ENCODE measurements at places on chromosomes 11 and 22.

DNA sequence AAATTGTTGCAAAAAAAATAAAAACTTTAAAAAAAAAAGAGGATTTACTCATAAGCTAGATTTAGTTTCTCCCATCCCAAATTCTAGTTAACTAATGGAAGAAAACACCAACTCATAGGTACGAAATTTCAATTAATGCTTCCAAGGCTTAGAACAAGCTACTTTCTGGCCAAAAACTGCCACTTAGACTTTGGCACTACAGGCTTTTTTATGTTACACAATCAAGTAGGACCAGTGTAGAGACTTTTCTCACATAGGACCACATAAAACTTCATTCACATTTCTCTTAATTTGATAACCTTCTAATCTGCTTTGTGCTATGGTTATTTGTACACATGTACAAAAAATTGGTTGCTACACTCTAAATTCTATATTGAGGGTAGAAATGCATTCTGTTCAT, 3.1 kb downstream of the ST13 start:
- DNase-seq, result no peak

- DNase-seq, result peak; percentile 10
These were observed 115.6 kb downstream of the SLC1A2 start for GRCh38 chr11:35303596-35304385.

DNA sequence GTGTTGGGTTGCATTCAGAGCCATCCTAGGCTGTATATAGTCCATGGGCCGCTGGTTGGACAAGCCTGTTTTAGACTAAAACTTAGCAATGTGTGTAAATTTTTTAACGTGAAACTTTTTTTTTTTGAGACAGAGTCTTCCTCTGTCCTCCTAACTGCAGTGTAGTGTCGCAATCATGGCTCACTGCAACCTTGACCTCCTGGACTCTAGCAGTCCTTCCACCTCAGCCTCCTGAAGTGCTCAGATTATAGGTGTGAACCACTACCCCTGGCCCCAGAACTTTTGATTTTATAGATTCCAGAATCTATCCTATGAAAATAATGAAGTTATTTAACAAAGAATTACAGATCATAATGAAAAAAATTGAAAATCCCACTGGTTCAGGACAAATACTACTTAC, 29.9 kb upstream of the PANX2 start:
- peak; percentile 35 for DNase-seq

DNA sequence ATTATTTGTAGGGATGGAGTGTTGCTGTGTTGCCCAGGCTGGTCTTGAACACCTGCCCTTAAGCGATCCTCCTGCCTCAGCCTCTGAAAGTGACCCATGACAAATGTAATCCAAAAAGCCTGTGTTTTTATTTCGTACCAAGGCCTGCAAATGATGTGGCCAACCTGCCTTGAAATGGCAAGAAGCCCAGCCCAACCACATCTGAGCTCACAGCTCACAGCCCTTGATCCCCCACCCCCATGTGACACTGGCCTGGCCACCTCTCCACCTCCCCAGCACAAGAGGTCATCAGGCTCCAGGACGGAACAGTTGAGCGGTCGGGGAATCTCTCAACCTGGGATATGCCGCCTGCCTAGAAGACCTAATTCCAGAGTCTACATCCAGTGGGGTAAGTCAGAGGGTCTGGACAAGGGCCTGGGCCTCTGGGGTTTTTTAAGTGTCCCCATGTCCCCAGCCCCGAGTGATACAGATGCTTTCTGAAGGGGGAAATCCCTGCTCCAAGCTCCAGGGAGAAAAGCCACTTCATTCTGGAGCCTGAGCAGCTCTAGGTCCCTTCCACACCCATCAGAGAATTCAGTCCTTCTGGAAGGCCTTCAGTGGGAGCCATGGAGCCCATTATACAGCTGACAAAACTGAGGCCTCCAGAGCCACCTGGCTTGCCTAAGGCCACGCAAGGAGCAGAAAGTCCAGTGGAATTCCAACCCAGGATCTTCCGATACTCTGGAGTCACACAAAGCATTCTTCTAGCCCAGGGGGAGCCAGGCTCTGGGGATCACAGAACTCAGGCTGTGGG, 70.7 kb downstream of the MN1 start:
- no peak for DNase-seq

GRCh38 chr22:47210112-47210657, 447.7 kb downstream of the TBC1D22A start:
- DNase-seq, result no peak

DNA sequence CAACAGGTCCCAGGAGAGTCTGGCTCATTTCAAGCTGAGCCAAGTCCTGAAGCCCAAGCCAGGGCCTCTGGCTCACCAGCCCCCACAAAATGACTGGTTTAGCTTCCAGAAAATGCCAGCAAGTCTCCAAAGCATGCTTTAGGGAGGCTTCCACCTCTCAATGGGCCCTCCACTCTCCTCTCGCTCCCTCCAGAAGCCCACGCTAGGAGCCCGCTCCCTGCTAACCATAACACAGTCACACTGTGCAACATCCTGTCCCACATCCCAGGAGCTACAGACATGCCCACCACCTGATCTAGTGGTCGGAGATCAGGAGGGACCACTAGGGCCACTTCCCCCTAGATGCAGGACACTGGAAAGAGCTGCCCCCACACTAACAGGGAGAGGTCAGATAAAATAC, 6.9 kb downstream of the SULT4A1 start:
- no peak for DNase-seq

DNA sequence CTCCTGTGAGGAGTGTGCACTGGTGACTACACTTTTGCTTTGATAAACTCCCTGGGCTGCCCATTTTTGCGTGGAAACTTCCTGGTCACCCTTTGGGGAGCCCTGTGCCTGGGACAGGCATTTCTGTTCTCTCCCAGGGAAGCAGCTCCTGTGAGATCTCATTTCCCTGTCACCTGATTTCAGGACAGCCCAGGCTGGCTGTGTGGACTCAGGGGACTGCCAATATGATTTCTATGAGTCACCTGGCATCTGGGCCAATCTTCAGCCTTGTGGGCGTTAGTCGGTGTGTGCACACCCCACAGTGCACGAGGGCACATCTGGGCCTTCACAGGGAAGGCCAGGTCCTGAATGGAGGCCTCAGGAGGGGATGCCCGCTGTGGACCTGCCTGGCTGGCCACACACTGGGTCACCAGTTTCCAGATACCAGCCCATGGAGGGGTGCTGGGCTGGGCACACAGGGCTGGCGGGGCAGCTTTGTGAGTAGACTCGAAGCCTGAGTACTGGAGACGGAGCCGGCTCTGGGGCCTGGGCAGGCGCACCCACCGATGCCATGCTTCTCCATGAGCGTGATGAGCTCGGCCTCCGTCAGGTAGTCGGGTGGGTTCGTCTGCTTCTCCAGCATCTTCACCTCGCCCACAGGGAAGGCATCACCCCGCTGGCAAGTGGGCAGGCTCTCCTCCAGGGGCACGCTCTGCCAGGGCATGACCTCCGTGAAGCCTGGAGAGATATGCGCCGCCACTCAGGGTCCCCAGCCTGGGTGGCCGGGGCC, 9.4 kb upstream of the PPM1F start:
- no peak for DNase-seq

DNA sequence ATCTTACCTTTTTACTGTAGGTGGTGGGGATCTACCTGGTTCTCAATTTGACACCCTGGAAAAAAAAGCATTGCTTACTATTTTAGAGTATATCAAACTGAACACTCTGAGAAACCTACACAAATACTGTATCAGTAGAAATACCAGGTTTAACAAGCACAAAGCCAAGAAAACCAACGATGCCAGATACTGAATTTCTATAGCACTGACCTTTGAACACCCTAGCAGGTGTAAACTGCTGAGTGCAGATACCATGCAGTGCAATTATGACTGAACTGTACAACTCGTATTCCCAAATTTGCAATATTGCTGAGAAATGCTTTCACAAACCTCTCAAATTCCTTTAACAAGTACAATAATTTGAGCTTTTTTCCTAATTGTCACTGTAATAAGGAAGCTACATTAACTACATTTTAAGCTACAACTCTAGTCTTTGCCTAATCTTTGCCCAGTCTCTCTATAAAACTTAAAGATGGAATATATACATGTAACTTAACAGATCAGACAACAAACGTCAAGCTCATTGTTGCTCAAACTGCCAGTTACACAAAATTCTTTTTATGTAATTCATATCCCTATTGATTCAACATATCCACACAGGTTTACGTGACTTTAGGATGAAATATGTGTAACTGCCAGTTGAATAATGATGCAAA, 8.9 kb downstream of the TAF1D start:
- DNase-seq, result no peak

GRCh38 chr11:59185386-59185945, 13.5 kb downstream of the DTX4 start:
- DNase-seq, result no peak

- no peak for DNase-seq
These were observed 16.7 kb downstream of the FLRT1 start for GRCh38 chr11:64052436-64052835.

DNA sequence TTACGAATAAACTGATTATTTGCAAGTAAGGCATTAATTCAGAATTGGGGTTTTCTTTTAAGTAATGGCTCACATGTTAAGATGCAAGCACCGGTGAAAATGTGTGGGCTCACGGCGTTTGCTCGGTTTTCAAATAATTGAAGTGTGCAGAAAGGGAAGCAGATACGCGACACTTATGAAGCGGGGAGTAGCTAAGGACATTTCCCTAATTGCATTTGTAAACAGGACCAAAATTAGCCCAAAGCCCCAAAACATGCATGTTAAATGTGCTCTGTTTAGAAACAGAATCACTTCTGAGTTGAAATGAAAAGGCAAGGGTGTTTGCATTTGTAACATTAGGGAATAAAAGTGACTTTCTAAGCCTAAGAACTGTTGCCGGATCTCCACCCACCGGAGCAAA, 61.3 kb downstream of the ELFN2 start:
- DNase-seq, result no peak

GRCh38 chr11:131999084-131999483, 628.7 kb downstream of the NTM start:
- DNase-seq, result no peak

GRCh38 chr11:122317305-122317704, 201.3 kb upstream of the BLID start:
- no peak for DNase-seq

DNA sequence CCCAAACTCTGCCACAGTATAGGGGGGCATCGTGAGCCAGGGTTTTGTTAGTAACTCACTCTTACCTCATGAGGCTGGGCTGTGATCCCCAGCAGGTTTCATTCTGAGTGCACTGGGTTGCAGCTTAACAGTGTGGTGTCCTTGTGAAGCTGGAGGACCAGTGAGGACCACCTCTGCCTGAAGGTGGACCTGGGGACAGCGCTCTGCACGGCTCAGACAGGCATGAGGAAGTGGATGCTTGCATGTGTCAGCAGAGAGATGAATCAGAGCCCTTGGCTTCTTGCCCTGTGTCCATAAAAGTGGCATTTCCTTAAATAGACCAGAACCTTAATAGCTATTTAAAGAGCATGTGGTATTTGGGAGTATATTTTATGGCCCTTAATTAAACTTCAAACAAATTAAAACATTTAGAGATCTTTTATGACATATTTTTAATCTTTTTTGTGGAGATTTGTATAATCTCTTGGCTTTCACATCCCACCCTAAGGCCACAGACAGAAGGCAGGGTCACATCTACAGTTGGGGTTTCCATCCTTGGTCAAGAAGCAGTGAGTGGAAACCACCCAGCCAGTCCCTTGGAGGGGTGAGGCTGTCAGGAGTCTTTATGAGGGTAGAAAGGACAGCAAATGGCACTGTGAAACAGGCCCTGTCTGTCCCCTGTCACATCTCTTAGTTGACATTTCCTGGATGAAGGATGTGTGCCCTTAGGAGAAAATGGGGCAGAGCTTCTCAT, 24.8 kb upstream of the ADORA2A start:
- DNase-seq, result peak; percentile 65

DNA sequence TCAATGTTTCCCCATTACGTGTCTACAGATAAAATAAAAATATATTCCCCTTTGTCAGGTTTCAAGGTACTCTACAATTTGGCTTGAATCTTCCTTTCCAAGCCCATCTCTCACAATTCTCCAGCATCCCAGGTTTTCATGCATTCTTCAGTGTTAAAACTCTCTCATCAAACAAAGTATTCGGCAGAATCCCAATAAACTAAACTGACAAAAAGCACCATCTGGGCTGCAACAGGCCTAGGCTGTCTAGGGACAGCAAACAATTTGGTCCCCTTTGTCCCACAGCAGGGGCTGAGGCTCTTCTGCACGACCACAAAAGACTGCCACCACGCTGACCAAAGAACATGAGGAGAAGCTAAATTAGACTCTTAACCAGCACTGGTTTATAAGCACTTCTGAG, 159.4 kb downstream of the CADM1 start:
- no peak for DNase-seq

- no peak for DNase-seq
These were observed 419.4 kb downstream of the DYNC2H1 start for GRCh38 chr11:103528596-103528995.

- peak; percentile 66 for DNase-seq
These were observed 60.7 kb upstream of the MPEG1 start for GRCh38 chr11:59273373-59273841.

DNA sequence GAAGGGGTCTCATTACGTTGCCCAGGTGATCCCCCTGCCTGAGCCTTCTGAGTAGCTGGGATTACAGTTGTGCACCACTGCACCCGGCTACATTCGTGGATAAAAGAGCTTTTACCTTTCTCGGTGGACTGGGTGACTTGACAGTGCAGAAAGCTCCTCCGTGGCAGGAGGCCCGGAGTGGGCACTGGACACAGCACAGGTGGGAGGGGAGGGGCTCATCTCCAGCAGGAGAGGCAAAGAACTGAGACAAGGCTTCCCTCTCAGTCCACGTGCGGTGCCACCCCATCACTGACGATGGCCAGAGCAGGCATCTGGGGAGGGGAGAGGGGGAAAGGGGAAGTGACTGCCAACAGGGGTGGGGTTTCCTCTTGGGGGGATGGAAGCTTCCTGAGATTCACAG, 118.4 kb downstream of the SHANK2 start:
- DNase-seq, result no peak

DNA sequence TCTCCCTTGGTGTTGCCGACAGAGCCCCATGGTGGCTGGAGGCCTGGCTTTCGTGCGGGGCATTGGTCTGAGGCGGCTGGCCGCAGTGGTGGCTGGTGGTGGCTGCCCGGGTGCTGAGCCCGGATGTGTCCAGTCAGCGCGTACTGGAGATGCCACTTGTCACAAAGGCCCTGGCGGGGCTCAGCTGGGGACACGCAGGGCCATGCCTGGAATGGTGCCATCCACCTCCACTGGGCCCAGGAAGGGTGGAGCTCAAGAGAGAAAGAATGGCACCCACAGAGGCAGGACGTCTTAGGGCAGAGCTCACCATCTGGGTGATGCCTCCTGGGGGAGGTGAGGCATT, 92.5 kb downstream of the CEP164 start:
- DNase-seq, result no peak

GRCh38 chr11:126443120-126443519, 87.6 kb downstream of the ST3GAL4 start:
- DNase-seq, result no peak

DNA sequence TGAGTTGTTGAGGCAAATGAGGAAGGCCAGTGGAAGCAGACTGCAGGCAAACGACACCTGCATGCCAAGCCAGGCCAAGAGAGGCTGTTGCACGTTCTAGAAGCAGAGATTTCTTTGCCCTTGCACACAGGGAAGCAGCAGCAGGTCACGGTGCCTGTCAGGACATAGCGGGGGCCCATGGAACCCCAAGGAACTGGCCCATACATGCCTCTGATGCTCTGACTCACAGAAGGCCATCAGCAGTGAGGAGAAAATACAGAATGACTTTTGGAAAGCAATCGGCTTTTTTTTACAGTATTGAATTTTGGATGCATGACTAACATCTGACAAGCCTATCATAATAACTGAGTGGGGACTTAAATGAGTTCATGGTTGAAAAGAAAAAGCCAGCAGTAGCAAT, 123.9 kb downstream of the MPPED1 start:
- DNase-seq, result no peak

GRCh38 chr22:17587629-17588028, 24.3 kb downstream of the SLC25A18 start:
- no peak for DNase-seq

- DNase-seq, result no peak
These were observed 19.0 kb upstream of the SMIM35 start for GRCh38 chr11:118105657-118106305.

All from NB4 (cell line).